ENCODE measurements at places on chromosomes 6 and 20.

DNA sequence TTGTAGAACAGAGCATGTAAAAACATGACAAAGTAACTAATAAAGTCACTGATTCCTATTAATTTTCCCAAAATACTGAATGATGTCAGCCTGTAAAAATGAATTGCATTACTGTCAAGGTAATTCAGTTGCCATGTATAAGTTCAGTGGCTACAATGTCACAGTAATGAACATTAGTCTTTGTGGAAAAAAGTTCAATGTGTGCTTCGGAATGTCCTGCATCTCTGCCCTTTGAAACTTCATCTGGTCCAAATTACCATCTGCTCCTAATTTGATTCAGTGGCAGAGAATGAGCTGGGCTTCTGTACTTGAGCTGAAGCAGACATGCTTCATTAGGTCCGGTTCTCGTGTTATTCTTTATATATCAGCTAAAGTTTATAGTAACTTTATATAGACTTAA is 567.4 kb downstream of the COL12A1 start:
- DNase-seq: no peak

- no peak for DNase-seq
Observed at GRCh38 chr6:63808576-63808975, 173.0 kb downstream of the PHF3 start.

- no peak for DNase-seq
Observed at GRCh38 chr6:19705606-19706005, 131.6 kb upstream of the ID4 start.

GRCh38 chr6:74609871-74610270 is 596.0 kb downstream of the COL12A1 start:
- no peak for DNase-seq

DNA sequence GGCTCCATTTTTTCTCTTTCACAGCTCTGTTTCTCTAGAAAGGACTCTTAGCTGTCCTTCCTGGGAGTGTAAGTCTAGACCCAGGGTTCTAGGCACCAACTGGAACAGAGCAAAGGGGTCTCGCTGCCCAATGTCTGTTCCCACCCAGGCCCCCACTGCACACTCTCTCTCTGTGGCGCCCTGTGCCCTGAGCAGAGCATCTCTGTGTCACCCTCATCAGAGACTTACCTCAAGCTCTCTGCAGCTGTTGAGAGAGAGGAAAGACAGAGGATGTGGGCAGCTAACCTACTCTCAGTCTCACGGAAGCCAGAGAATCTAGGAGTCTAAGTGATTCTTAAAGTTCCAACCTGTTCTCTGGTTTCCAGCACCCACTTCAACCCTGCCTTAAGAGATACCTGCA is 9.5 kb downstream of the NCR2 start:
- no peak for DNase-seq

DNA sequence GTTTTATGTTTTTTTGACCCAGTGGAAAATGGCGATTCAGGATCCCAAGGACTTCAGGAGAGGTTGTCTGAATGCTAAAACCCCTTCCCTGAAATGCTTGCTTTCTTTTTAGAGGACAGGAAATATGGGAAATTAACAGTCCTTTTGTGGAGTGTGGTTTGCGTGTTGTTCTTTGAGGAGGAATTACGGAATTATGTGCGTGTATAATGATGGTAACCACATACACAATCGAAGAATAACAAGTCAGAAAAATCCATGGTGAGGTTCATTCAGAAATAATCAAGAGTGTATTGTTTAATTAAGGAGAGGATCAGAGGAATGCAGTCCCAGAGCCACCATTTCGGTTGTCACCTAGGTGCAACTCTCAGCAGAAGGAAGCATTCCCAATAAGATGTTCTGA is 73.2 kb downstream of the PHACTR3 start:
- DNase-seq: no peak

- no peak for DNase-seq
Observed at GRCh38 chr6:42103753-42104094, 38.7 kb downstream of the C6orf132 start.

DNA sequence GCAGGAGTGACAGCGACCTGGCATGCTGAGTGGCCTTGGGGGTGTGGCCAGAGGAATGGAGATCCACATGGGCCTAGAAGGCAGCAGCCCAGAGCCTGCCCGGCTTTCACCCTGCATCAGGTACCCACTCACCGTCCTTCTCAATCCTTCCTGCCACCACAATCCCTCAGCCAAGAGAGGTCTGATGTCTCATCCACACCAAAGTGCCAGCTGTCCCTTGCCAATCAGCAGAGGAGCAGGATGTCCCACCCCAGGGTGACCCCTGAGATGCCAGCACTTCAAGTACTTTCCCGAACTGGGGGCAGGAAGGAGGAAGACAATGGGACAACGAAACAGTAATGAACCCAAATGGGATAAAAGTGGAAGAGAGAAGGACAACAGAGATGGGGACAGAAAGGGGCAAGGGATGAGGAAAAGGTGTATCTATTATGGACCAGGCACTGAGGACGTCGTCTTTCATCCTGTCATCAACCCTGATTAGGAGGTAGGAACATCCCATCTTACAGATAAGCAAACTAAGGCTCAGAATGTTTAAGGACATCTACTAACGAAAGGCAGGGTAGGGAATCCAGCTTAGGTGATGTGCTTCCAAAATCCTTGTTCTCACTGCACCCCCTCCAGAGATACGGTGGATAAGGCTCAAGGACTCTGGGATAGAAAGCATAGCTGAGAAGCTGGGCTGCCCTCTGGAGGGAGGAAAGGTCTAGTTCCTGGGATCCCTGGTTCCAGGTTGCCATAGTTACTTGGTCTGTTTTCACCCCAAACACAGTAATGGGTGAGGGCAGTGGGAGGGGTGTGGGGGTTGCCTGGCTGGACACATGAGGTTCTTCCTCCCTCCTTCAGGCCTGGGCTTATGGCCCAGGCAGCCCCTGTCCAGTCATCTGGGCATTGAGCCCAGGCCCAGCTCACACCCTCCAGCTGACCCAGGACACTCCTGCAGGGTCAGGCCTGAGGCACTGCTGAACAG is 4.5 kb upstream of the TNXB start:
- no peak for DNase-seq

GRCh38 chr20:15528391-15529111 is 1044.7 kb downstream of the KIF16B start:
- no peak for DNase-seq

DNA sequence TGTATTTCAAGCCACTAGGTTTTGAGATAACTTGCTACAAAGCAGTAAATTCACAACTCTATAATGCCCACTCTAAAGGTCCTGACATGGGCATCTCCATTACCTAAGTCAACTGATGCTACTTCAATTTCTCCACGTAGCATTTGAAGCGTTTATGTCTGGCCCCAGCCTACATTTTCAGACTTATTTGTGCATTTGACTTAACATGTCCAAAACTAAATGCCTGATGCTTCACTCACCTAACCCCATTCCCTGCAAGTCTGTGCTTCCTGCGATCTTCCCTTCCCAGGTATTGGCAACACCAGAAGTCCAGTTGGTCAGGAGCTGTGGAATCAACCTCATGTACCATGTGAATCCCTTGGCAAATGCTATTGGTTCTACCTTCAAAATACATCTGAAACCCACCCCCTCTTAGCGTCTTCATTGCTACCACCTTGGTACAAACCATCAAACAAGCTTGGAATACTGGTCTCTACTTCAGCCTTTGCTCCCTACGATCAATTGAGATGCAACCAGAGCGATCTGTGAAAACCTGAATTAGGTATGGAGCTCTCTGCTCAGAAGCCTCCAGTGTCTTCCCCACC is 12.8 kb upstream of the ZNFX1 start:
- DNase-seq: no peak

GRCh38 chr20:10466325-10466724 is 31.2 kb downstream of the SLX4IP start:
- DNase-seq: no peak

GRCh38 chr6:121816906-121817540 is 381.6 kb downstream of the GJA1 start:
- DNase-seq: no peak

DNA sequence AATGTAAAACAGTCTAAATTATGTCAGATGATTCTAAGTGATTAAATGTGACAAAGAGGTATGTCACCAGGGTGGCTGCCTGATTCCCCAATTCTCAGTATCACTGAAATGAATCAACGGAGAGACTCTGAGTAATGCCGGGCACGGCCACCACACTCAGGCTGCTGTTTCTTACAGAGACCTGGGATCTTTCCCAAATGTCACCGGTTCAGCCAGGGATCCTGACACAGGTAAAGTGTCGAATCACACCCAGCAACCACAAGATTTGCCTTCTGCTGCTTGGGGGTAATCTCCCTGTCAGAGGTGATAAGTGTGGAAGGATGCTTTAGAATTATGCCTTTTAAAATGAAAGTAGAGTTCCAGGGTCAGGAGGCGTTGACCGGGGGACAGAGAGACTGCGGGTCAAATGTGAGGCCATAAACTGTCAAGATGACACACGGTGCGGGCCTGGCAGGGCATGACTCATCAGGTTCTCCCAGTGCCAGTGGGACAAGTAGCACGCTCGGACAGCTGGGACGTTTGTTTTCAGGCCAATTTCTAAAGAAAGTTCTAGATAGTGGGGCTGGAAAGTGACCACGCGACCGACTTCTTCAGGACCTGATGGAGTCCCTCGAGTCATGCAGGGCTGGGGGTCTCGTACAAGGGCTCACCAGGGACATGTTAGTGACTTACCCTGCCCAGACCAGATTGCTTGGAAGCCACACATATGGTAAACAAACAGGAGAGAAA is 48.9 kb downstream of the PRDM1 start:
- DNase-seq: no peak

DNA sequence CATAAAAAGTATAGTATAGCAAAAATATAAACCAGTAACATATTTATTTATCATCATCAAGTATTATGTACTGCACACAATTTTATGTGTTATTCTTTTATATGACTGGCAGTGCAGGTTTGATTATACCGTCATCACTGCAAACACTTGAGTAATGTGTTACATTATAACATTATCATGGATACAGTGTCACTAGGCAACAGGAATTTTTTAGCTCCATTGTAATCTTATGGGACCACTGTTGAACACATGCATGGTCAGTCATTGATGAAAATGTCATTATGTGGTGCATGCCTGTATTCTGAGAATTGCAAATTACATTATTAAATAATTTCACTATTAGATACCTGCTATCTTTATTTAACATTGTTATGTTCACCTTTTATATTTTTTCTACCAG is 29.1 kb upstream of the OR2J2 start:
- DNase-seq: no peak

- no peak for DNase-seq
Observed at GRCh38 chr6:150894935-150895552, 29.5 kb downstream of the MTHFD1L start.

- DNase-seq: no peak
Observed at GRCh38 chr6:77822265-77822664, 169.4 kb downstream of the MEI4 start.

DNA sequence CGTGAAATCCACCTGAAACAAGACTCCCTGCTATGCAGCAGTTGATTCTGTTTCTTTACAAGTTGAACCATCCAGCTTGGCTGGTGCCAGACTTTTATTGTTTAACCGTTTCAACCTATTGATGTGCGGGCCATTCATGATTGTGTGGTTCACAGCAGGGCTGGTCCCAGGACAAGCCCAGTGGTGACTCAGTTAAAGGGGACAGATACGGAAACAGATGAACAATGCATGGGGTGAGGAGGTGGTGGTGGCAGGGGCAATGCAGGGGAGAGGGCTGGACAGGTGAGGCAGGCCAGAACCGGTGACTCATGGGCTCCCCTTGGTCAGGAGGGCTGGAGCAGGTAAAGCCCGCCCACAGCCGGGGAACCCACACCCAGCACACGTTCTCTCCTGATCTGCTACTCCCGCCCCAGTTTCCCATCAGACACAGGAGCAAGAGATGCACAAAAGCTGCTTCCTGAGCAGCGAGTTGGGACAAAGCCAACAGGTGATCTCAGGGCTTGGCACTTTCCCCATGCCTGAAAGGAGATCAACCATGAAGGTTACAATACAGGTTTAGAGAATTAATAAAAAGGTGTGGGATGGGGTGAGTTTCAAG is 232.2 kb downstream of the LY86 start:
- no peak for DNase-seq

GRCh38 chr6:90190131-90190530 is 106.5 kb downstream of the BACH2 start:
- no peak for DNase-seq

- no peak for DNase-seq
Observed at GRCh38 chr6:40074306-40075055, 140.2 kb upstream of the MOCS1 start.

GRCh38 chr20:50276119-50277063 is 85.8 kb downstream of the CEBPB start:
- DNase-seq: no peak
